ENCODE measurements at places on chromosomes 7 and 10. TPM values are rescaled to one million over a fixed set of nuclear protein-coding genes. Genes with fewer than 3 reads are reported as not detected.

Gene TSPAN12
- polyA plus RNA-seq = 6.7 TPM

Gene SPAM1
- polyA plus RNA-seq = not detected

Gene ZCCHC24
- 2.1 TPM for polyA plus RNA-seq

Gene PTER
- 26.3 TPM for polyA plus RNA-seq

Gene C10orf105
- not detected for polyA plus RNA-seq

Gene PHYHIPL
- 105 TPM for polyA plus RNA-seq

Gene SLC26A3
- polyA plus RNA-seq = not detected

Gene NKX2-3
- polyA plus RNA-seq = not detected

Gene ITIH5
- not detected for polyA plus RNA-seq

Gene ARID5B
- polyA plus RNA-seq = 0.39 TPM

Measured in Purkinje cell (primary cell).